Stimulated activated CD4-positive, alpha-beta T cell treated with anti-CD3 and anti-CD28 coated beads, Interleukin-12 subunit alpha, Interleukin-12 subunit beta, amount 100 ng/mL, for 48 hours (primary cell): ENCODE measurements at places on chromosomes 3 and 15.

DNA sequence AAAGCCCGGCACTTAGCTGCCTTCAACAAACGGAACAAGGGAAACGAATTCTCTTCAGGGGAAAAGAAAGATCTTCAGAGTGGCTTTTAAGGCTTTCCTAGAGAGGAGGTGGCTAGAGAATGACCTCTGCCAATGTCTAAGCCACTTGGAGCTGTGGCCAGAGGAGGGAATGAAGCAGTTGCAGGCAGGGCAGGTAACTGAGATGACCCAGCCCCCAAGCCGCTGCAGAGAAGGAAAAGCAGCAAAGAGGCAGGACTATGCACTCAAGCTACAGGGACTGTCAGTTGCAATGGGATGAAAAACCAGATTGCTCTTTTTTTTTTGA lies 113.5 kb downstream of the SEC22A start:
- no peak for DNase-seq

DNA sequence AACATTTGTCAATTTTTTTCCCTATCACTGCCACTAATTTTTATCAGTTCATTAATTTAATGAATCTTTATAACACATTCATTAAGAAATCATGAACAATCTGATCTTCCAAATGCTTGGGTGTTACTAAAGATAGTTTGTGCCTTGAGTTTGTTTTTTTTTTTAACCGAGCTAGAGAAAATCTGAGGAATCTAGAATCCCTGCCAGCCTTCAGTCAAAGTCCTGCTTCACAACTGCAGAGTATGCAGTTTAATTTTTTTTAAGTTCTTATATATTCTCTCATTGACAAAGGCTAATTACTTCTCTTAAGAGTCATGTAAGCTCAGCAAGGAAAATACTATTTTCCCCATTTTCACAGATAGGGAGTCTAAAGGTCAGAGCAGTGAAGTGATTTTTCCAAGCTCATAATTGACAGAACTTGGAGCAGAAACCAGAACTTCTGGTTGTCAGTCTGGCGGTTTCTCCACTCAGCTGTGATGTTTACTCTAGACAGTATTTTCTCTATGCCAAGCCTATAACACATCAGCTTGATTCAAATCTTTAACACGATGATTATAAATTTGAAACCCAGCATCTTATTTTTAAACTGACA lies 55.7 kb downstream of the TNIK start:
- DNase-seq = no peak

DNA sequence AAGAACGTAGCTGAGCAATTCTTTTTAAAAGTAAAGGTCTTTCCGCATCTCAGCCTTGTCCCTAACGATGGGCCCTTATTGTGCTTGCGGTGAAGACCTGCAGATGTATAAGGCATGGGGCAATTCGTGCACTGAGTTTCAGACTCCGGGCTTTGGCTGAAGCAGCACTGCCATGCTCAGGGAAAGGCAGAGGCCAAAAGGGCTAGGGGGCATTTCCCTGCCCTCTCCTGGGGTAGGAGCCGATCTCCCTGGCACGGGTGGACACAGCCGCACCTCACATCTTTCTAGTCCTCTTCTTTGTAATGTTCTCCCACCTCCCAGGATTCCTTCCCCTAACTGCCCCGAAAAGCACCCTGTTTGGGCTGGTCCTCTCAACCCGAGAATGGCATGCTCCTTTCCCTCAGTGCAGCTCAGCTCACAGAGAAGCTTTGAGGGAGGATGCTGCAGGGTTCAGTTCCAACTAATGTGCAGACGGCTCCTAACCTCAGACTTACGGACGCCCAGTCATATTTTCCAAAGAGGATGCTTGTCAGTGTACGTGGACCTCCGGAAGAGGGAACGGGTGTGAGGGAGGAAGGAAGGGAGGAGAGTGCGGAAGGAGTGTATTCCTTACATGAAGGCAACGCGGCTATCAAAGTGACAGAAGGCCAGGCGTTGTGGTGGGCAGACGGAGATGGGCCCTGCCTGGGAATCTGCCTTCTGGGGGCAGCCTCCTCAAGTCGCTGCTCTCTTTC lies 61.2 kb downstream of the SYNM start:
- DNase-seq = no peak

DNA sequence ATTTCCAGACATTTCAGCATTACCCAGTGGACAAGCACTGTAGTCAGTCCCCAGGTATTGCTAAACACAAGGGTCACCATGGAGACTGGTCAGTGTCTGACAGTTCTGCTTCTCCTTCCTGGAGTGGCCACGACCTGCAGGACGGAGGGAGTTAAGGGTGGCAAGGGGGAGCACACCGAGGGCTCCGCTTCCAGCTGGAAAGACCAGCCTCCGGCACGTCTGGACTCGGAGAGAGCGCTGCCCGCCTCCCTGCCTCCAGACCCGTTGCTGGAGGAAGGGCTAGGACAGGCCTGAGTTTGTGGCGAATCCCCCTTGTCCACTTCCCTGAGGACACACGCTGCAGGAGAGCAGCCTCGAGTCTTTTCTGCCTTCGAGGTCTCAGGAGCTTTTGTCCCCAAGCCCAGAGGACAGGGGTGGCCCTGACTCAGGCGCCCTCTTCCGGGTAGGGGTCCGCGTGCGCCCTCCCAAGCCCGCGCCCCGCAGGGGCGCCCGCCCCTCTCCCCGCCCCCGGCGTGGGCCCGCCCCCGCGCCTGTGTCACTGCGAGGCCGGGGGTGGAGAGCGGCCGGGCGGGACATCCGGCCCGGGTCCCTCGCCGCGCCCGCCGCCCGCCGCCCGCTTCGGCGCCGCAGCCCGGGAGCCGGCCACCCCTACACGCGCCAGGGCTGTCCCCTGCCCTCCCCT lies at the start of gene CHST14:
Gene CHST14, plus strand, starts transcription at position 562 of the 682 bp plus-strand sequence. CDS start 230 bp downstream, outside the sequence.
- no peak for DNase-seq

DNA sequence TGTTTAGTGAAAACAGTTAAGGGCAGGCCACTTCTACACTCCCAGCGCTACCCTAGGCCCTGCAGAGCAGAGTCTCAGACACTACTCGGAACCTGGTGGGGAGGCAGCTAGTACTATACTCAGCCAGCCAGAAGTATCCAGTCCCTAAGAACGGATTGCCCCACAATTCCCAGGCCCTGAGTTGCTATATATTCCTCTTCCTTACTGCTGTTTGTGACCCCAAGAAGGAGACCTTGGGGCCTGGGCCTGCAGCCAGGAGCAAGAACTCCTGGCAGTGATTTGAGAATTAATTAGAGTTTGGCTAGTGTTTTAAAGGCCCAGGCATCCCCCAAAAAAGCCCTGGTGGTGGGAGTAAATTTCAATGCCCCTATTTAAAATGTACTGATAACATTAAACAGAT lies 87.7 kb downstream of the RBPMS2 start:
- DNase-seq = no peak
